ENCODE measurements at places on chromosomes 12 and 14.
A peak's percentile ranks its signal among the peaks of the same experiment; 100 is the strongest.

GRCh38 chr12:111448846-111449790 is 43.4 kb downstream of the SH2B3 start:
- no peak for DNase-seq

- no peak for DNase-seq
Measured at GRCh38 chr12:102690253-102690652, 209.9 kb upstream of the IGF1 start.

DNA sequence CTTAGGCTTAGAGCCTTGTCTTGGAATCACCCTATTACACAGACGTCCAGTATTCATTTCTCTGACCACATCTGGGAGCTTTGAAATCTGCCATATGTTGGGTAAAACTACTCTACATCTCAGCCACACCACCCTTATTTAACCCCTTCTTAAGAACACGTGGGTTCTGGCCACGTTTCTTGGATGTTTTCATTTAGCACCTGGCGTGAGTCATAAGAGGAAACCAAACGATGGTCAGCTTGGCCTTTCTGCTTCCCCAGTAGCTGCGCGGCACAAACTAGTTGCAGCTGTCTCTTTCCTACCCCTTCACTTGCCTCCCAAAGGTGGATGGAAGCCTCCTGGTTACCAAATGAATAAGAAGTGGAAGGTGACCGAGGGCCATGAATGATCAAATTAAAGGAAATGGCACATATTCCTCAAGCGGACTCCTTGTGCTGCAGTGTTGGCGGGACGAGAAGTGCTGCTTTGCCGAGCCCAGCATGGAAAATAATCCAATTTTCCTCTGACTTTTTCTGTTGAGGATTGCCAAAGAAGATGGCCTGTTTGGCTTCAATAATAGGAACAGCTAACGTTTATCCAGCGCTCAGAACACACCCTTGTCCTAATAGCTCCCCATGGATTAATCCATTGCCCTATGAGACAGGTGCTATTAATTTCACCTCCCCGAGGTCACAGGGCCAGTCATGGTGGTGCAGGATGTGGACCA is 154.1 kb downstream of the ZNF664 start:
- no peak for DNase-seq

DNA sequence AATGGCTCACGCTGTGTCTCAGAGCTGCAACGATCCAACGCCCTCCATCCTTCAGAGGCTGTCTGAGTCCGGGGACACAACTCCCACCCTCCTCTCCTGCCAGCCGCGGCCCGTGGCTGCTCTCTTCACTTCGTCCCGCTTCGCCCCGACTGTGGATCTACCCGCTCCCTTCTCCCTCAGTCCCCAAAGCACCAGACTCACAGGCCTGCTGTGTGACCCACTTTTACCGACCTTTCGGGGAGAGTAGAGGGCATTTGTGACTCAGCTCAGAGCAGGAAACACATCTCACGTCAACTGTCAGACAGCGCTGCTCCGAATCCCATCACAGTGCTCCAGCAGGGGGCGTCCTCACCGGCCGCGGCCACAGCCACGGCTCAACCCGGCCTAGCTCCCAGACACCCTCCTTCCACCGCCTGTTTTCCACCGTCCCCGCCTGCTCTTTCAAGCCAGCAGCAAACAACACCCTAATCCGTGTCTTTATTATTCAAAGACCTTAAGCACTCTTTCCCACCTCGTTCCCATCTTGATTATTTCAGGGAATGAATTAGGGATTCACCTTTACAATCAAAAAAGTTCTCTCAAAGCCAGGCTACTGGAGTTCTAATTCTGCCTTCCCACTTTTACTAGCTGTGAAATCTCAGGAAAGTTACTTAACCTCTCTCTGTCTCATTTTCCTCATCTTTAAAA is 5.0 kb upstream of the AQP2 start:
- peak; percentile 78 for DNase-seq

GRCh38 chr12:104276273-104277131 is 27.0 kb upstream of the EID3 start:
- DNase-seq: peak; percentile 34

- peak; percentile 48 for DNase-seq
Measured at GRCh38 chr14:63727231-63727735, 582 bp downstream of the SGPP1 start.

DNA sequence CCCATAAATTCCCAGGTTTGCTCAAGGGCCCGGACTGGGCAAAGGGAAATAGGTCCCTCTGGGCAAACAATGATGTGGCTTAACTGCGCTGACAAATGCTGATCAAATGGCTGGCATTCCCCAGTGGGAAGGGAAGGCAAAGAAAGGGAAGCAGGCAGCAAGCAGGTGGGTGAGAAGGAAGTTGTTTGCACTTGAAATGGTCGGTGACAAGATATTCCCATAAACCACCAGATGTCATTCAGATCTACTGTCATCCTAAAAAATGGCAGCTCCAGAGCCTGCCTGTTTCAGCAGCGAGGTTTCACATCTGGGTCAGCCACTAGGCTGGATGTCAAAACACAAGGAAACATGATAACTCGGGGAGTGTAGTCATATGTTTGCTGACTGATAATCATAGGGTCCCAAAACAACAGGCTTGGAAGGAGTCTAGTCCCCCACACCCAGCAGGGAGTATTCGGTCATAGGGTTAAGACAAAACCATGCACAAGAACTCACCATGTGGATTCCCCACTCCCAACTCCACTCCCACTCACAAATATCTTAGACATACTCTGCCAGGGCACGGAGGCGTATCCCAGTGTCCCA is 37.9 kb upstream of the MDM1 start:
- no peak for DNase-seq

DNA sequence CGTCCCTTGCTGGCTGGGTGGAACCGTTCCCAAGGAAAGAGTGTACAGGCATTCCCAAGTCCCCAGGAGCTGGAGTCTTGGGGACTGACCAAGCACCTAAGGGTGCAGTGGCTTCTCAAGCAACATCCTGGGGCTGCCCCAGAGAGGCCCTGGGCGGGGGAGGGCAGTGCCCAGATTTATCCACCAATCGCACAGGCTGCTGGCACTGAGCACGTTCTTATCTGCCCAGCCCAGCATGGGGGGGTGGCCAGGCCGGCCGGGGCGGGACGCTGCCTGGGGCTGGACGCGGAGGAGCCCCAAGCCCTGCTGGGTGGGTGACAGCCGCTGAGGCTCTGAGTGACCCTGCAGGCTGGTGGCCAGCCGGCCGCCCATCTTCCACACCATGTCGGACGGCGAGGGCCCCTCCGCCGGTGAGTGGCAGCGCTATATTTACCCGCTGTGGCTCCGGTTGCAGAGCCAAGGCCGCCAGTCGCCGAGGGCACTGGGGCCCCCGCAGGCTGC is 53.4 kb downstream of the CYP46A1 start:
- peak; percentile 55 for DNase-seq

DNA sequence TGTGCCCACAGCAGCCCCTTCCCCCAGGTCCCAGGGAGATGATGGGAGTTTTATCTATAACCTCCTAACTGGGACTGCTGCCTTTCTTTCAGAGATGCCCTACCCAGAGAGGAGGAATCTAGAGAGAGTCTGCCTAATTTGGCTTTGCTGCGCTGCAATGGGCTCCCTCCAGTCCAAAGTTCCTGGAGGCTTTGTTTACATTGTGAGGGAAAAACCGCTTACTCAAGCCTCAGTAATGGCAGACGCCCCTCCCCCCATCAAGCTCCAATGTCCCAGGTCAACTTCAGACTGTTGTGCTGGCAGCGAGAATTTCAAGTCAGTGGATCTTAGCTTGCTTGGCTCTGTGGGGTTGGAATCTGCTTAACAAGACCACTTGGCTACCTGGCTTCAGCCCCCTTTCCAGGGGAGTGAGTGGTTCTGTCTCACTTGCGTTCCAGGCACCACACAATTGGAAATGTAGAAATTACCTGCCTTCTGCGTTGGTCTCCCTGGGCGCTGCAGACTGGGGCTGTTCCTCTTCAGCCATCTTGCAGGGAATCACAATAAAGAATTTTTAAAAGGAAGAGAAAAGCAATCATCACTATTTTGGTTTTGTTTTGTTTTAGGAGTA is 262.5 kb downstream of the FOXG1 start:
- DNase-seq: no peak

DNA sequence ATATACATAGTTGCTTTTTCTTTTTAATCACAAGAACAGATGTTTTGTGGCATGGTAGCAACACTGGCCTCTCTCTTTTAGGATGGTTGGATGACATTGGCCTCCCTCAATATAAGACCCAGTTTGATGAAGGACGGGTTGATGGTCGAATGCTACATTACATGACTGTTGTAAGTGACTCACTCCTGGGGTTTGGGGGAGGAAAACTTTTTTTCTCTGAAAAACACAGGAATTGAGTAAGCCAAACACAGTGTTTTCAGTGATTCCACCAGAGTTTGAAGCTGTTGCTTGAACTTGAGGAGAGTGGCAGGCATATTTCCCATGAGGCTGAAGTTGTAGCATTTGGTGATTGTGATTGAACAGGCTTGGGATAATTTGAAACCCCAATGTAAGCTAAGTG is 13.7 kb upstream of the REP15 start:
- no peak for DNase-seq

GRCh38 chr12:85182699-85183098 is 97.3 kb upstream of the ALX1 start:
- DNase-seq: no peak

DNA sequence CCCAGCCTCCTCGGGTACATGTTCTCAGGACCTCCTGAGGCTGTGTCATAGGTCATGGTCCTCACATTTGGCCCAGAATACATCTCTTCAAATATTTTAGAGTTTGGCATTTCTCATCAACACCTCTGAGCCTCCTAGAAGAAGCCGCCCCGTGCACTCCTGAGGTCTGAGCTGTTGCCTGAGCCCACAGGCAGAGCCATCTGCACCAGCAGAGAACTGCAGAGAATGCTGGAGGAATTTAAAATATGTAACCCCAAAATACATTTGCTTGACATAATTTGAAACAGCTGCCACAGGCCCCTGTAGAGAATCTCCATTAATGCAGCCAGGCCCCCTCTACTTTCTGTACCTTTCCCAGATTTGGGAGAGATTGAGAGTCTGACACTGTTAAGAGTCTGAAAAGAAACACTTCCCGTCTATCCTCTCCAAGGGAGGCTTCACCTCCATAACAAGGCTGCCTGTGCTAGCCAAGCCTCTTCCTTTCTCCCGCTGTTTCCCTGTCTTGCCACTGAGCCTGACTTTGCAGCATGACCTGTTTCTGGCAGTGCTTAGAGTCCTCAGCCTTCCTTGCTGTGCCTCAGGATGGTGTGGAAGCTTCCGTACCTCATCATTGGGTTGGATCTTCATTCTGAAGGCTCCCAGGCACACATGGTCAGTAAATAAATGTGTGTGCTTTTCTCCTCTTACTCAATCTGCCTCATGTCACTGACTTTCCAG is 95.4 kb upstream of the SFSWAP start:
- DNase-seq: no peak

- no peak for DNase-seq
Measured at GRCh38 chr12:124862768-124863415, 772 bp downstream of the SCARB1 start.

DNA sequence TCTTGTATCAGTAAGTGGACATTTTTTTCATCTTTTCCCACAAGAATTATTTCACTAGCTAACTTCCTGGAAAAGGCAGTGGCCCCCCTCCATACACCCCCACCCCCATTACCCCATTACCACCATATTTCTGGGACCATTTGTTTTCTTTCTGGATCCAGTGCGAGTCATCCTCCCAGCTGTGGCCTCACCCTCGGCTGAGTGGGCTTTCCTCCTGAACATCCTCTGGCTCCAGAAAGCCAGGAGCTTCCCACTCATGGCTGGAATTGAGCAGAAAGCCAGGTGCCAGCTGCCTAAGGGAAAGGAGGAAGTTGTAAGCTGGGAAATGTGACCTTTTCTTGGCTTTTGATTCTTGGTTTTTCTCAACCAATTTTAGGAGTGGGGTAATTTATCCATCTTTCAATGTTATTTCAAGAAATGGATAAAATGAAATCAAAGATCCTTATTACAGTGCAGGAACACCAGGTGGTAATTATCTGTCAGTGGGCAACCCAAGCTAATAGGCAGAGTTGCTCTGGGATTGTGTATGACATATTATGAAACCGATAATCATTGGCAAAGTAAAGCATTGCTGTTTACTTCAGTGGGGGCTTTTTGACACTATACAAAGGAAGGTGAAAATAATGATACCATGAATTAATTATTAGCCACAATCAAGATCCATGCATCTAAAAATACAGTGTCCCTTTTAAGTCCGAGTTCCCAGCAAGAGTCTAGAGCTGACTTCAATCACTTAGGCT is 124.6 kb downstream of the KICS2 start:
- DNase-seq: peak; percentile 42

DNA sequence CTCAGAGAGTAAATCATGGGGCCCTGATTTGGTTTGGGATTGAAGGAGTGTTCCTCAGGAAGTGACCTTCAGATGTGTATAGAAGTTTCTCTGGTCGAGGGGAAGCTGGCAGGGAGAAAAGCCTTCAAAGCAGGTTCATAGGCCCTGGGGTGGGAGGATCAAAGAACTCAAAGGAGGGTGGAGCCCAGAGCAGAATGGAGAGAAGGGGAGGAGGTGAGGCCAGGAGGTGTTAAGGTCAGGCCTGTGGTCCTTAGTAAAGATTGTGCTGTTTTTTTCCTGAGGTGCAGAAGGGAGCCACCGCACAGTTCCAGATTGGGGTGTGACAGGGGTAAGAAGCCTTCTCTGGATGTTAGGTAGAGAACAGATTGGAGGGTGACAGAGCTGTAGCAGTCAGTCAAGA is 9.7 kb upstream of the CFAP251 start:
- DNase-seq: no peak

DNA sequence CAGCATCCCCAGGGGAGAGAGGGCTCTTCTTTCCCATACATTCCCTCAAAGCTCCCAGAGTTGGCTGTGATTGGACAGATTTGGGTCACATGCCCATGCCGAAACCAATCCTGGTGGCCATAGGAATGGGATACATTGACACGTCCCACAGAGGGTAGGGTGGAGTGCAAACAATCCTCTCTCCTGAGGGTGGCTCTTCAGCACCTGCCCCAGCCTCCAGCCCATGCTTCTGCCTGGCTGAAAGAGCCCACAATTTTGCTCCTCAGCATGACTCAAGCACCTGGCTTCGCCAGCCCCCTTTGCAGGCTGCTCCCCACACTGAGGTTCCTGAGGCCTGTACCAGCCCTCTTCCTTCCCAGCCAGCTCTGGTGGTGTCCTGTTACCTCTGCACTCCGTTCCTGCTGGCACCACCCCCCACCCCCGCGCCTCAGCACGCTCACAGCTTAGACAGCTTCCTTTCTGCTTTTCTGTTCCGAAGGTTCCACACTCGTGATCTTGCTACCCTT is 71.7 kb downstream of the CCDC92 start:
- DNase-seq: no peak

DNA sequence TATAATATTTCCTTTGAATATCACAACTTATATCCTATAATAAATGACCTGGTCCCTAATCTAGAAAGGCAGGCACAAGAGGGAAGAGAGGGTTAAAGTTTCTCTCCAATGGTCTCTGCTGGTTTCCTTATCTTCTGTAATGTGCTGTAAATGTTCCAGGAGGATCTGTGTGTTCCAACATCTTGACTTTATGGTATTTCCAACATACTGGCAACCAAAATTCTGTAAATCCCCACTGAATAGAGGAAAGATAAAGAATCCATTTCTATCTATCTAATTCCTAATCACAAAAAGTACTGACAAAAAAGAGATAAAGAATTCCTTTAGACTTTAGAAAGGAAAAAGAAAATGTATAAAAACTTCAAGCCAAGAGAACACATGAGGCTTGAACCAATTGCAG is 146.4 kb upstream of the CCDC198 start:
- DNase-seq: no peak
